ENCODE measurements at places on chromosomes 16 and 17. TPM values are rescaled to one million over a fixed set of nuclear protein-coding genes. Genes with fewer than 3 reads are reported as not detected.

DNA sequence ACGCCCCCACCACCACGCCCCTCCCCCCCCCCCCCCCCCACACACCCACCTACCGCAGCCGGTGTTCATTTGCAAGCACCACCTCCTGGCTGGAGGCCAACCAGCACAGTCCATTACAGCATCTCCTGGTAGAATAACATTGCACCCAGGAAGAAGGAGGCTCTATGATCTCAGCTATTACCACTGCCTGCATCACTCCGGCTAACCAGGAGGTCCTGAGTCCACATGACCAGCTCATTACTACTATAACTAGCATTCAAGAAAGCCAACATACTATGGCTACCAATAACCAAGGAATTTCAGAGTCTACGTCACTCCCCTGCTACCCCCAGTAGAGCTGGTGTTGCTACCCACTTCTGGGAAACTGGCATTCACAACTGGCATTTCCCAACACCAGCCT is 81.1 kb upstream of the ALOX12 start:
- peak; percentile 27 for DNase-seq

- DNase-seq, result no peak
Measured at GRCh38 chr16:74271872-74272271, 24.7 kb upstream of the PSMD7 start.

- no peak for DNase-seq
Measured at GRCh38 chr17:28818819-28819221, 23.8 kb downstream of the FAM222B start.

GRCh38 chr17:56499799-56500388 is 93.6 kb upstream of the NOG start:
- DNase-seq, result peak; percentile 11

ERN2 gene
- not detected for total RNA-seq

TSPOAP1 gene
- total RNA-seq, result 21.6 TPM

ACSM3 gene
- total RNA-seq, result 17.4 TPM

PROCA1 gene
- total RNA-seq, result 4.5 TPM

- DNase-seq, result no peak
Measured at GRCh38 chr16:9176547-9177418, 85.3 kb downstream of the HAPSTR1 start.

DNA sequence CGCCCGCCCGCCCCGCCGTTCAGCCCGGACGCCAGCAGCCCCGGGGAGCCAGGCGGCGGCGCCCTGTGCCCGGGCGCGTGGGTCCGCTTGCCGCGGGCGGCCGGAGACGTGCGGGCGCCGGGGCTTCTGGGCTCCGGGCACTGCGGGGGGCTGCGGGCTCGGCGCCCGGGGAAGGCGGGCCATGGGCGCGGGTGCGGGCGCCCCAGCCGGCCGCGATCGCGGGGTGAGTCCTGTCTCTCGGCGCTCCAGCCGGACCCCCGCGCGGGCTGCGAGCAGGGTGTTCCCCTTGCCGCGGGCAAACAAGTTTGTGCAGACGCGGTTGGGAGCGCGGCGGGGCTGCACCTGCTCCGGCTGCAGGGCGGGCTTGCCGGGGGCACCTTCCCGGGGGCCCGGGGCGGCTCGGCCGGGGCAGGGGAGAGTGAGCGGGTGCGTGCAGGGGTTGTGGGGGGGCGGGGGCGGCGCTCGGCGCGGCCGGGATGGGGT is 292 bp downstream of the WSCD1 start:
- DNase-seq, result no peak

DNA sequence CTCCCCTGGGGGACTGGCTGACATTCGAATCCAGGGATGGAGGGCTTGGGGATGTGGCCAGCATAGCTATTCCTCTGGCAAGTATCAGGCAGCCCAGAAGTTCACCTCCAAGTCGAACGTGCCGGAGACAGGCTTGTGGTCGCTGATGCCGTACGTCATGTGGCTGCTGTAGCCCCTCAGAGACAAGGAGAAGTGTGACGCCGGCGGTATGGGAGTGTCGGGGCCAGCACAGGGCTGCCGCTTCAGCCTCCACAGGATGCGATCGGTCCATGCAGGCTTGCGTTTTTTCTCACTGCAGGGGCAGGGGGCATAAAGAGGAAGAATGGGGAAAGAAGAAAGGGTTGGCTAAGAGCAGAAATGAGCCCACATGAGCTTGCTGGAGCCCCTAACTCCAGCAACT is 5.3 kb upstream of the MYO1C start:
- no peak for DNase-seq

- DNase-seq, result no peak
Measured at GRCh38 chr16:57385083-57385482, 12.8 kb downstream of the CX3CL1 start.

GRCh38 chr17:56744721-56745120 is 89.0 kb downstream of the C17orf67 start:
- no peak for DNase-seq

CCL2 gene
- total RNA-seq, result not detected

DNA sequence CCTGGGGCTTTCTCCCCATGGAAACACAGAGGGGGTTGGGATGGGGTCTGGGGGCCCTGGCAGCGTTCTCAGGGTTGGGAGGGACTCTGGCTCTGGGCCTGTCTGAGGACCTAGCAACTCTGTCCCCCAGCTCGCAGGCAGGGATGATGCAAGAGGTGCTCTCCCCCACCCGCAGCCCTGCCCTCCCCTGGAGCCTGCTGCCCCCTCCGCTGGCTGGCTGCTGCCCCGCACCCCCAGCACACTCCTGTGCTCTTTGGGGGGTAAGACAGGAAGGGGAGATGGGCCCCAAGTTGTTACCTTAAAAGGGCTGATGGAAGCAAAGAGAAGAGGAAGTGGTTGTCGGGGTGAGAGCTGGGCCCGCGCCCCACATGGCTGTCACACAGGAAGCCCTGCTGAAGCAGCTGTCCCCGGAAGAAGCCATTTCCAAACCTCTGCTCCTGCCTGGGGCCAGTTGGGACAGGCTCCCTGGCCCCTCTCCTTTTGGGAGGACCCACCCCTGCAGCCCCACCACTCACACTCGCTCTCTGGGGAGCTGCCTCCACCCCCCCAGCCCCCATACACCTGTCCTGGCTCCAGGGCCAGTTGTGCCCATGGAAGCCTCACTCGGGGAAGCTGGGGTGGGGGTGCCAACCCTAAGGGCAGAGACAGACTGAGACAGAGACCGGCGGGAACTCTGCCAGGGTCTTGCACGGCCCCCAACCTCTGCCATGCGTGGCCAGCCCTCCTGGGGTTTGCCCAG is 2.5 kb downstream of the CORO1A start:
- peak; percentile 92 for DNase-seq

EFNB3 gene
- not detected for total RNA-seq

DNA sequence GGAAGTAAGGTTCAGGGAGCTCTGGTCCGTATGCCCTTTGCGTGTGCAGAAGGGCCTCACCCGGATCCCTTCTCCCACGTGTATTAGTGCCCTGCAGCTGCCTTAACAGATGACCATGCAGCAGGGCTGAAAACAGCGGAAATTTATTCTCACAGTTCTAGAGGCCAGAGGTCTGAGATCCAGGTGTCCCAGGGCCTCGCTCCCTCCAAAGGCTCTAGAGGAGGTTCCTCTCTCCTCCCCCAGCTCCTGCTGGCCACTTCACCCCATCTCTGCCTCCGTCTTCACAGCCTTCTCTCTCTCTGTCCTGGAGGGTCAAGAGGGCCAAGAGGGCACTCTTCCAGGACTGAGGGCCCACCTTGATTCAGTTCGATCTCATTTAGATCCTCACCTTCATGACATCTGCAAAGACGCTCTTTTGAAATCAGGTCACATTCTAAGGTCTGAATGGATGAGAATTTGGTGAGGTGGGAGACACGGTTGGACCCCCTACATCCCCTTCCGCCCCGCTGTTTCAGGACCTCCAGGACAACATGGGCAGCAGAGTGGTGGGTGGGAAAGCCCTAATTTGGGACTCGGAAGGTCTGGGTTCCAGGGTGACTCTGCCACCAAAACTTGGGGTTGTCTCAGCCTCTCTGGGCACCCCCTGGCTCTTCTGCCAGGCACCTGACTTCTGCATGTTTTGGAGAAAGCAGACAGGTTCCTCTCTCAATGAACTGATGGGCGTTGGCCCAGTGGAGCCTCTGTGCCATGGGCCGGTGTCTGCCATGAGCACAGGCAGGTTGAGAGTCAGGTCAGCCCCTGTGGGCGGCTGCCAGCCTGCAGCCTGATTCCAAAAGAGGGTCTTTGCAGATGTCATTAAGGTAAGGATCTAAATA is 361.2 kb downstream of the SEC14L1 start:
- DNase-seq, result no peak

SOX9 gene
- total RNA-seq, result not detected

DNA sequence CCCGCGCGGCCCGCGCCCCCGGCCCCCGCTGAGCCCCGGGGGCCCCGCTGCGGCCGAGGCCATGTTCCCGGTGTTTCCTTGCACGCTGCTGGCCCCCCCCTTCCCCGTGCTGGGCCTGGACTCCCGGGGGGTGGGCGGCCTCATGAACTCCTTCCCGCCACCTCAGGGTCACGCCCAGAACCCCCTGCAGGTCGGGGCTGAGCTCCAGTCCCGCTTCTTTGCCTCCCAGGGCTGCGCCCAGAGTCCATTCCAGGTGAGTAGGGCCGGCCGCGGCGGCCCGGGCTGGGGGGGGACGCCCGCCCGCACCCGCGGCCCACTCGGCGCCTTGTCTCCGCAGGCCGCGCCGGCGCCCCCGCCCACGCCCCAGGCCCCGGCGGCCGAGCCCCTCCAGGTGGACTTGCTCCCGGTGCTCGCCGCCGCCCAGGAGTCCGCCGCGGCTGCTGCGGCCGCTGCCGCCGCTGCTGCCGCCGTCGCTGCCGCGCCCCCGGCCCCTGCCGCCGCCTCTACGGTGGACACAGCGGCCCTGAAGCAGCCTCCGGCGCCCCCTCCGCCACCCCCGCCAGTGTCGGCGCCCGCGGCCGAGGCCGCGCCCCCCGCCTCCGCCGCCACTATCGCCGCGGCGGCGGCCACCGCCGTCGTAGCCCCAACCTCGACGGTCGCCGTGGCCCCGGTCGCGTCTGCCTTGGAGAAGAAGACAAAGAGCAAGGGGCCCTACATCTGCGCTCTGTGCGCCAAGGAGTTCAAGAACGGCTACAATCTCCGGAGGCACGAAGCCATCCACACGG is 504 bp downstream of the MAZ start:
- DNase-seq, result peak; percentile 76

OR3A1 gene
- 0.26 TPM for total RNA-seq

- DNase-seq, result no peak
Measured at GRCh38 chr17:74642556-74642955, 19.0 kb upstream of the CD300E start.

- DNase-seq, result no peak
Measured at GRCh38 chr17:31802502-31802901, 56.5 kb downstream of the COPRS start.

DNA sequence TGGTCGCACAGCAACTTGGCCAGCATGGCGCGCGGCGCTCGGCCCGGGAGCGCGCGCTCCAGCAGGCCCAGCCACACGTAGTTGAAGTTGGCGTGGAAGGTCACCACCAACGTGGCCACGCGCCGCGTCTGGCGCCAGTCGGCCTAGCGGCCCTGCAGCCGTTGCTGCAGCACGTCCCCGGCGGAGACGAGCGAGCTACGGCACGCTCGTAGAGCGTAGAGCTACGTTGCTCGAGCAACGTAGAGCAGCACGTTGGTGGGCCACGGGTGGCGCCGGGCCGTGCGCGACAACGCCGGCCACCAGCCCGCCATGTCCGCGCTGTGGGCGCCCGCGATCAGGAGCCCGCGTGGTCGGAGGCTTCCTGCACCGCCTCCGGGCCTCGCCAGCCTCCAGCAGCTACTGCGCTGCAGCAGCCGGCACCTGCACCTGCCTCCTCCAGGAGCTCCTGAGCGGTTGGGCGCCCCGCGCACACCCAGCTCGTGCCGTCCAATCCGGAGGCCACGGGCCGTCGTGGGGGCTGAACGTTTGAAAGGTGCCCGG is 13.4 kb upstream of the SULT1A1 start:
- peak; percentile 76 for DNase-seq

GRCh38 chr16:1152651-1153259 is at the start of gene CACNA1H:
CACNA1H (plus strand) TSS chr16:1153106; CDS start chr16:1153738, 632 bp downstream.
- peak; percentile 63 for DNase-seq

DNA sequence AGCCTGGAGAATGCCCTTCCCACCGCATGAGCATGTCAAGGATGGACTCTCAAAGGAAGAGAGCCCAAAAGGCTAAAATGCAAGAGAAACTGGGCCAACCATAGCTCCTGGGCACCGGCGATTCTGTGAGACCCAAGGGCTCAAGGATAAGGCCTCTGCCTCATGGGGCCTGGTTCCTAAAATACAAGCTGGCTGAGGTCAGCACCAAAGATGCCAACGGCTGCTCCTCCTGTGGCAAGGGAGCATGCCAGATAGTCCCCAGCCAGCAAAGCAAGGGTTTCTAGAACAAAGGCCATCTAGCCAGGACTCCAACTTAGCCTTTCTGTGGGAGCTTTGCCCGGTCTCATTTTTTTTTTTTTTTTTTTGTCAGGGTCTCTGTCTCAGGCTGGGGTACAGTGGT is 20.1 kb downstream of the GPRC5B start:
- no peak for DNase-seq

IGSF6 gene
- 0.12 TPM for total RNA-seq

AANAT gene
- not detected for total RNA-seq

TNFRSF17 gene
- total RNA-seq, result not detected

GRCh38 chr16:82201926-82202325 is 31.9 kb upstream of the MPHOSPH6 start:
- no peak for DNase-seq

DNA sequence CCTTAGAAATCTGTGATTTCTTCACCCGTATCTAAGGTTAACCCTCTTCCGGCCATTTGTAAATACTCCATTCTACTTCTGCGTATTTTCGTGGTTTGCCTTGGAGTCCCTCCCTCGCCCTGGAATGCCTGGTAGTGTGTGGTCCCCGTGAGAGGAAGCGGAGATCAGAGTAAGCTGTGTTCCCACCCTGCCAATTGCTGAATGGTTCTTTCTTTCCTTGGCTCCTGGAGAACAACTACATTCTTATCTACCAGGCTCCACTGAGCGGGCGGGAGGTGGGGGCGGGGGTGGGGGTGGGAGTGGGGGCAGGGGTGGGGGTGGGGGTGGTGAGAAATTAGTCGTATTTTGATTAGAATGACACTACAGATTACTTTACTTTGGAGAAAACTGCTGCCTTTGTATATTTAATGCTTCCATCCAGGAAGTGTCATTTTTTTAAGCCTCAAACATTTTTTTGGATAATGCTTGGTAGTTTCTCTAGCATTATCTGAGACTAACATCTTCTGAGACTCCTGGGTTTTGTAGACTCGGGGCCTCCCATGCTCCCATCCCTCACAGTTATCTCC is 20.9 kb upstream of the FASN start:
- no peak for DNase-seq

ZNF174 gene
- 6.0 TPM for total RNA-seq

DNA sequence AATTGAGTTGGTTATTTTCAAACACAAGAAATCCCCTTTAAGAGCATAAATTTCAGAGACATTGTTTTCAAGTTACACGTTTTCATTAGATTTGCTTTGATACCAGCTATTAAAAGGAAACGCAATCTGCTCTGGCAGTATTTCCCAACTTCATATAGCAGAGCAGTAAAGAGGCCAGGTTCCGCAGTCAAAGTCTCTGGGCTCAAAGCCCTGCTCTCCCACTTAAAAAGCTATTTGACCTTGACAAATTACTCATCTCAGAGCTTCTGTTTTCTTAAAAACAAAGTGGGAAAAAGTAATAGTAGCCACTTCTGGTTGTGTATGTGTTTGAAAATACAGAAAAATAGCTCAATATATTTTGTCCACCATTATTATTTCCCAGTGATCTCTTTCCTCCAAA is 89.7 kb upstream of the CDYL2 start:
- DNase-seq, result no peak

GRCh38 chr17:53335443-53335842 is 487.3 kb upstream of the KIF2B start:
- DNase-seq, result no peak

- peak; percentile 51 for DNase-seq
Measured at GRCh38 chr17:38428643-38429371, 543 bp downstream of the ARHGAP23 start.

Data from activated CD4-positive, alpha-beta memory T cell treated with anti-CD3 and anti-CD28 coated beads for 36 hours (primary cell).